ENCODE measurements at places on chromosomes 13 and 19.

- DNase-seq, result peak; percentile 81
Observed at GRCh38 chr19:47391510-47392223, 27.7 kb downstream of the MEIS3 start.

GRCh38 chr19:18898081-18898606 lies 2.2 kb upstream of the CERS1 start:
- DNase-seq, result peak; percentile 42

DNA sequence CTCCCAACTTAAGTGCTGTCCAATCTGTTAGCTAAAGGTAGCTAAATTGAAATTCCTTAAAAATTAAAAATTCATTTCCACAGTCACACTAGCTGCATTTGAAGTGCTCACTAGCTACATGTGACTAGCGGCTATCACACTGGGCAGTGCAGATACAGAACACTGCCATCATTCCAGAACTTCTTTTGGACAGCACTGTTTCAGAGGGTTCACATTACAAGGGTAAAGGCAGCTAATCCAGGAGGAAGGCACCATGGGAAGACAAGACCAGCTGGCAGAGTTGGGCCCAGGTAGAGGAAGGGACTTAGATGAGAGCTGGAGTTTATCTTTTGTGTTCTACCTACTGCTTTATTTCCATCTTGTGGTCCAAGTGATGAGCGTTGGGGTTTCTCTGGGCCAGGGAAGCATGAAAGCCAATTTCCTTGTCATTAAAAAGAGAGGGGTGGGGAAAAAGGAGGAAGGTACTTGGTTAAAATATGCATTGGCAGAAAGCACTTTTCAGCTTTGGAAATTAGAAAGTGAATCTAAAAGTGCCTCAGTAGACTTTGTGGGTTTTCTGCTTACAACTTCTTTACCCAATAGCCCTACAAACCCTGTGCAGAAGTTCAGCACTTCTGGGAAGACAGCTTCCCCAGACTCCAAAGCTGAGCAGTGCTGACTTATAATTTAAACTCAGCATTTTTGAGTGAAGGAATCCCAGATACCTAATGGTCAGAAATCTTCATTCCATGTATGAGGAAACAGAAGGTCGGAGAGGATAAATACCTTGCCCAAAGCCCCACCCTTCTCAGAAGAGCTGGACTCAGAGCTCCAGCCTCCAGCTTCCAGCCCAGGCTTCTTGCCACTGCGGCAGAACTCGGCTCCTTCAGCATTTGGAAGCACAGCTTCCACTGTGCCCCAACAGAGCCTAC lies 49.5 kb downstream of the ATP7B start:
- no peak for DNase-seq

- no peak for DNase-seq
Observed at GRCh38 chr19:13637664-13638063, 126.7 kb upstream of the MRI1 start.

DNA sequence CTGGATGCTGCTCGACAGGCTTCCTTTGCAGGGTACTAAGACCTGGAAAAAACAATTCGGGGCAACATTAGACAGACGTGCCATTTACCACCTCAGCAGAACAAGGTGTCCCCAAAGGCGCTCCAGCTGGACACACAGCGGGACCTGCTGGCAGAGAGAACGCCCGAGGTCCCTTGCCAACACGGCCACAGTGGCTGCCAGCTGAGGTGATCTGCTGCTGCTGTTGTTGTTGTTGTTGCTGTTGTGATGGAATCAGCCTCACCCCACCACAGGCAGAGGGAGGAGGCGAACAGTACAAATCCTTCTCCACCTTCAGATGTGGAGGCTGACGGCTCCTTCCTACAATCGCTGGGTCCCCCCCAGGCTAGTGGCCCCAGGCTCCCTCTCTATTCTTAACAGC lies 25.2 kb downstream of the ANKRD27 start:
- DNase-seq, result no peak

DNA sequence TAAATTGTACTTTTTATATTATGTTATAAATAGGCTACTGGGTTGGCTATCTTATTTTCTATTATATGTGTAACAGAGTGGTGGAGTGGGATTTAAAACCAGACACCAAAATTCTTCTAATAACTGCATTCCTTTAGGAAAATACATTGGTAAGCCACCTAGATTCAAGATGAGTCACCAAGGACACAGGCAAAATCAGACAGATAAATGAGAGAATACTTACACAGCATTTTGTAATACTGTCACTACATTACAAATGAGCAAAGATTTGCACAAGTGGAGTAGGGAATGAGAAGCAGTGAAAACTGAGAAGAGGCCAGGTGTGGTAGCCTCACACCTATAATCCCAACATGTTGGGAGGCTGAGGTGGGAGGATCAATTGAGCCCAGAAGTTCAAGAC lies 6.2 kb upstream of the SPART start:
- DNase-seq, result no peak

DNA sequence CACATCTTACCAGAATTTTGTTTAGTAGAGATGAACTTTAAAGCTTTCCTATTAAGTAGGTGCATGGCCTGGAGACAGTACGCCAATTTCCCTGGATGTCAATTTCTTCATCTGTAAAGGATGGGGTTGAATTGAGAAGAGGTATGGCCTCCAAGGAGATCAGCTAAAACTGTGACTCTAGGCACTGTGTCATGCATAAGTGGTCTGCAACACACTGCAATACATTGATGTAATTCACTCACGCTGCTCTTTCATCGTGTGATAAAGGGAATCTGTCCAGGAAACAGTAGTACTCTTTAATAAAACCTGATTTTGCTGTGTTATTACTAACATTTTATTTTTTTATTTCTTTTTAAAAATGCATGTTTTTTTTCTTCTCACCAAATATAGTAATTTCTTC lies 795.8 kb downstream of the DIAPH3 start:
- no peak for DNase-seq

DNA sequence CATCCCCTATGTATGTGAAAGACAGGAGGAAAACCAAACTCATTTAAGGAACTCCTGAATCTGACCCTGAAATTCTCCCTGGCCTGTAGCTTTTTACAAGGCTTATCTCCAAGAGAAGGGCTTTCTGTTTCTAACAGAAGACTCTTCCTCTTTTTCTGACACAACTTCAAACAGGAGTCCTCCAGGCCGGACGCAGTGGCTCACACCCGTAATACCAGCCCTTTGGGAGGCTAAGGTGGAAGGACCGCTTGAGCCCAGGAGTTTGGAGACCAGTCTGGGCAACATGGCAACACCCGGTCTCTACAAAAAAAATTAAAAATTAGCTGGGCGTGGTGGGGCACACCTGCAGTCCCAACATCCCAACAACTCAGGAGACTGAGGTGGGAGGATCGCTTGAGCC lies 41.9 kb downstream of the CARS2 start:
- DNase-seq, result no peak

DNA sequence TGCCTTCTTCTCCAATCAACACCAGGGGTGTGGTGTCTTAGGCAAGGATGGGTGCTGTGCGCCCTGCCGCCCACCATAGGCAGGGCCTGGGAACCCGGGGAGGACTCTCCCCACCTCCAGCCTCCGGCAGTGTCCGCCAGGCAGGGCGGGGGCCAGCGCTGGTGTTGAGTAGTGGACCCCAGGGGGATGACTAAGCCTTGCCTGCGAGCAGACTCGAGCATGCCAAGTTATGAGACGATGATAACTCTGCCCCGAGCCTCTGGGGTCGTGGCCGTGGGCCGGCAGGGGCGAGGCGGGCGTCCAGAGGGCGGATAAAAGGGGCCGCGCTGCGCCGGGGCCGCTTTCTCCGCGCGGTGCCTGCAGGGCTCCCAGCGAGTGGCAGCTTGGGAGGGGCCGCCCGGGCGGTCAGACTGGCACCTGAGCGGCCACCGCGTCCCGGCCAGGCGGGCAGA lies at the start of gene MEDAG:
TSS of gene MEDAG (plus strand) at position 340 of the 452 bp plus-strand sequence. CDS start 245 bp downstream, outside the sequence.
- DNase-seq, result no peak

GRCh38 chr19:58399903-58400302 lies 4.4 kb downstream of the RNF225 start:
- no peak for DNase-seq

DNA sequence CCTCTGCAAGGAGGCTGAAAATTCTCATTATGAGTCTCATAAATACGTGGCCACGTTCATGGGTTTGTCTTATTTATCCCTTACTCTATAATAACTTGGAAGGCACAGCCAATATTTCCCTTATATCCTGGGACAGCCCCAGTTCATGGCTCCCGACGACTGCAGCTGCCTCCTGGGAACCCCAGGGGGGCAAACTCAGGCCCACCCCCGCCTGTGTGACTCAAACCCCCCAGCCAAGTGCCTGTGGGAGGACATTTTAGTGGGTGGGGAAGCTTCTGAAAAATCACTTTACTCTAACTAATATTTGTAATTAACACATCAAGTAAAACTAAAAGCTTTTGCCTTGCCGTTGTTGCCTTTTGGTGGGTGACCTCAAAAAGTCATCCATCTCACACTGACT lies 14.3 kb downstream of the RASA3 start:
- DNase-seq, result no peak

- no peak for DNase-seq
Observed at GRCh38 chr13:33188093-33188882, 97.3 kb downstream of the STARD13 start.

DNA sequence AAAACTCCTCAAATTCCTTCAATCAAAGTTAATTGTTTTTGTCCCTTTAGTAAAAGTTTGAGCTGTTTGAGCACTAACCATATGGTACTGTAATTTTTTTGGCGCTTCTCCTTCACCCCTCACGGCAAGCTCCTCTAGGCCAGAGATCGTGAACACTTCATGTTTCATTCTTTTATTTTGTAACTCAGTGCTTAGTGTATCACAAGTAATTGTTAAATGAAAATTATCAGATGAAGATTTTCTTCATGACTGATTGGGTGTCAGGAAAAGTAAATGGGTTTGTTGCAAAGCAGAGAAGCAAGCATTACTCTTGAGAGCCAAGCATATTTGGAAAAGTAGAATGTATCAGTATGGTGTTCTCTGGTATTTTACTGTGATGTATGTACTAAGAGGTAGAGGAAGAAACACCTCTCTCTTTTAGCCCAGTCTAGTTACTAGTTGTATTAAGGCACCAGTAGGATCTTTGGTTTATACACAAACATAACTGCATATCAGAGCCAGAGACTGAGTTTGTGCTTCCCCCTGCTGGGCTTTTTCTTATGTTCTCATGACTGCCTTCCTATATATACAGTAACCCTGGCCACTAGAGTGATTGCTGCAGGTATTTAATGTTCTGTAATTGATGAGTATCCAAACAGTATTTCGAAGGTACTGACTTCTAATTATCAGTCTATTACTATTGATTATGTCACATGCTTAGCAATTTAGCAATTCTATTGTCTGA lies 202.3 kb upstream of the KLHL1 start:
- peak; percentile 67 for DNase-seq

DNA sequence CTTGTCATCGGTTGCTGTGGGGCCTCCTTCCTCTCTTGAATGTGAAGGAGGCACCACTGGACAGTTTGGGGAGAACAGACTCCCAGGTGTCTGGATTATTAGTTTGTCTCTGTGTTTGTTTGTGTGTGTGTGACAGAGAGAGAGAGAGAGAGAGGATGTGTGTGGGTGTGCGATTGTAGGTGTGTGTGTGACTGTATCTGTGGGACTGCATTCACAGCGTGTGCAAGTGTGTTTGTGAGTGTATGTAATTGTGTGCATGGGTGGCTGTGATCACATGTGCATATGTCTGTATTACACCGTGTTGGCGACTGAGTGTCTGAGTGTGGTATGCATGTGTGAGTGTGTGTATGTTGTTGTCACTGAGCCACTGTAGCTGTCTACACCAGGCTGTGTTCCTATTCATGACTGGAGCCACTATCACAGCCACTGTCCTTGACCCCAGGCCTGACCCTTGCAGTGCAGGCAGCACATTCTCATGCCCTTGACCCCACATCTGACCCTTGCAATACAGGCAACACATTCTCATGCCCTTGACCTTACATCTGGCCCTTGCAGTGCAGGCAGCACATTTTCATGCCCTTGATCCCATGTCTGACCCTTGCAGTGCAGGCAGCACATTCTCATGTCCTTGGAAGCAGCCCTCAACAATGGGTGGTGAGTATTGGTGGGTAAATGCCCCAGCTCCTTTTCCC lies 25.1 kb upstream of the CYP4F8 start:
- no peak for DNase-seq

- no peak for DNase-seq
Observed at GRCh38 chr13:46507981-46508380, 45.0 kb upstream of the LRCH1 start.

DNA sequence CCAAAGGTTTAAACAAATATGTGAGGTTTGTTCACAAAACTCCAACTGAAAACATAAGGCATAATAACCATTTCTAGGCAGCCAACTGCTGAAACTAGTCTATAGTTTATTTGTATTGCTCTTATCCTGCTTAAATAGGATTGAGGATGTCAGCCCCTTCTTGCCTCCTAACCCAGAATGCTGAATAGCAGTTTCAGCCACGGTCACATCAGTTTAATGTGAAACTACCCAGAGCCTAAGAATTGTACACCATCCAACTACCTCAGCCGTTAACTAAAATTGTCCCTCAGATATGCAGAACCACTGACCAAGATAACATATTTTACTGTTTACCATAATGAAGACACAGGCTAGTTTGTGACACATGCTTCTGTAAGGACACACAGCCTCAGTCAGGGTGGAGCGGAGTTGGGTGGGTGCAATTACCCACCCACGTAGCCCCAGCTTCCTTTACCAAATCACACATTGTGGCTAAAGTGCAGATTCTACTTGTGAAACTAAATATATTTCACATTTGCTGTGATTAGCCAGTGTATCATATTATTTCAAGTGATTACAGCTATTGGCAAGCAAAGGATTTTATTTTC lies 259.9 kb downstream of the EFNB2 start:
- no peak for DNase-seq

GRCh38 chr13:111166882-111167675 lies 52.0 kb downstream of the ARHGEF7 start:
- DNase-seq, result no peak

GRCh38 chr13:39144941-39145533 lies 106.8 kb downstream of the NHLRC3 start:
- DNase-seq, result peak; percentile 33

DNA sequence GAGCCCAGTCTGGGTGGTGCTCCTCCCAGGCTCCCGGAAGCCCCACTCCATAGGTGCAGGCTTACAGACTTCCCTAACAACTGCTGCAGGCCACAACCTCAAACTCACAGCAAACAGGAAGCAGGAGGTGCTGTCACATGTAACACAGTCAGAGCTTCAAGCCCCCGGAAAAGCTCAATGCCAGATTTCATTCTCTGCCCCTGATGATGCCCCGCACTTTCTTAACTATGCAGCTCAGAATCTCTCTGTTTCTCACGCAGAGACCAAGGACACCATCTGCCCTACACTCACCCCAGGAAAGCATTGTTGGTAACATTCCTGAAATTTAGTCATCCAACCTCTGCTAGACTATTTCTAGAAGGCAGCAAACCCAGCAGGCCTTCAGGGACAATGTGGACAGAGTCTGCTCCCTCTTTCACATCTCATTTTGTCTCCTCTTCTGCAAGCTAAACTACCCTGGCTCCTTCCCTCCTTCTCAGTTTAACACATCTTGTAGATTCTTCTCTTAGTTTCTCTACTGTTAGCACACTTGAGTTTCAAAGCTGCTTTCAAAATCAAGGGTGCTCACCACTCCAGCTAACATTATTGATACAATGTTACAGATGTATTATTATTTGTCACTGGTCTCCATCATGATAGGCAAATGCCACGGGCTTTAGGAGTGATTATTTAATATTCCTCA lies 162.5 kb downstream of the KCTD12 start:
- DNase-seq, result no peak

All from BE2C (cell line).